Stimulated activated CD8-positive, alpha-beta memory T cell treated with anti-CD3 and anti-CD28 coated beads, Interleukin-7, amount 100 ng/mL, for 24 hours (primary cell): ENCODE measurements at places on chromosomes 1 and 21.

DNA sequence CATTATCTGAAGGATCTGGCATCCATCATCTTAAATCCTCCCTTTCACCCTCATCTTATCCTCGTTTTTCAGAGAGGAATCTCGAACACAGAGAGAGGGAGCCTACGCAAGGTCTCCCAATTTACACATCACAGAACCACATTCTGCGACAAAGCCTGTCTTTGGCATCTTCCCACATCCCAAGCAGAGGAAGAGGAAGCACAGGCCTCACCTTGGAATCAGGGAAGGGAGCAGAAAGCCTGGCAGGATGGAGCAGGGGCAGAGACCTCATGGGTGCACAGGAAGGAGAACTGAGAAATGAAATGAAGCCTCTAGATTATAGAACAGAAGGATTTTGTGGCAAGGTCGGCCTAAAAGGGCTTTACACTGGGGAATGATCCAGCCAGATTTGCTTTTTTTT lies 5.8 kb downstream of the ABCB10 start:
- no peak for DNase-seq

DNA sequence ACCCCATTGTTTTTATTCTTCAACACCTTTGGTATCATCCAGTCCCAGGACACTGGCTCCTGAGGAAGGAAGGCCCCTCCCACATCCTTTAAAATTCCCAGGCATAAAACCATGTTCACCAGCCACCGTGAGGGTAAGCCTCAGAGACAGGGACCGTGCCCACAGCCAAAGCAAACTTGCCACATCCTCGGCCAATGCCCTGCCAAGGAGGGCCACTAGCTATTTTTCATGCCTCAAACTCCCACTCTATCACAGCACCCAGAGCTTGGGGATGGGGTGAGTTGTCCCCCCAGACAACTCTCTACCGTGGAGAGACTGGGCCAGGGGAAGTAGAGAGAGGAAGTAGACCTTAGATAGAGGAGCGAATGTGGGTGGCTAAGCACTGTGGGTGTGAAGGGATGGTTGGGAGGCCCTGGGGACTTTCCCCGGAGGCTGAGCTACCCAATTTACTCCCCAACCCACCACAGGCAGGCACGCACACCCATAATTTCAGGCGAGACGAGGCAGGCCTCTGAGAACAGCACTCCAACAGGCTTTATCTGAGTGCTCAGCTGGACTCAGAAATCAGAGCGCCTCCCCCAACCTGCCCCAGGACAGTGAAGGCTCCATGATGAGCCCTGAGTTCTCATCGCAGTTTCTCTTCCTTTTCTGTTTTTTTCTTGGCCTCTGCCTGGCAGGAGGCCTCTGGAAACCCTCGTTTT lies 15.9 kb upstream of the BTG2 start:
- peak; percentile 71 for DNase-seq

DNA sequence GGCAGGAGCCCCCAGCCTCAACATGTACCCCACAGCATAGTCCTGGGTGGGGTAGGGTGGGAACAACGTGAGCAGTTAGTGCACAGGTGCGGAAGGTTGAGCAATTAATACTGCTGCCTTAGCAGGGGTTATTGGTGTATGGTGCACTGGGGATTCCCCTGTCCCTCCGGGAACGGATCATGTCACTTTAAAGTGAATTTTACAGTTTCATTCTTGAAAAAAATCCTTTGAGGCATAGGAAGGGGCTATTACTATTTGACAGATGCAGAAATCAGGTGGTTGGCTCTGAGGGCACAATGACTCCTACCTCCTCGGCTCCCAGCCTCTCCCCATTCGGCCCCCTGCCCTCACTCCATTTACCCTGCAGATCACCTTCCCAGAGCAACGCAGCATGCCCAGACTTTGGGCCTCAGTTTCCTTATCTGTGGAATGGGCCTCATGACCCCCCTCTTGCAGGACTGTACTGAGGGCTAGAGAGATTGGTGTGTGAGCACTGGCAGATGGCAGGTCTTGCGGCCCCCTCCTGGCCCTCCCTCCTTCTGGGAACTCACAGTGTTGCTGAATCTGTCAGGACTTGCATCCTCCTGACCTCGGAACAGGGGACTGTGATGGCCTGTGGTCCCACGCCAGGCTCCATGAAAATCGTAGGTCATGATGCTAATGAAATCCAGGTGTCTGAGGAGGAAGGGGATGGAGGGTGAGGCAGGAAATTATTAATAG lies 5.1 kb upstream of the MYBPH start:
- no peak for DNase-seq

DNA sequence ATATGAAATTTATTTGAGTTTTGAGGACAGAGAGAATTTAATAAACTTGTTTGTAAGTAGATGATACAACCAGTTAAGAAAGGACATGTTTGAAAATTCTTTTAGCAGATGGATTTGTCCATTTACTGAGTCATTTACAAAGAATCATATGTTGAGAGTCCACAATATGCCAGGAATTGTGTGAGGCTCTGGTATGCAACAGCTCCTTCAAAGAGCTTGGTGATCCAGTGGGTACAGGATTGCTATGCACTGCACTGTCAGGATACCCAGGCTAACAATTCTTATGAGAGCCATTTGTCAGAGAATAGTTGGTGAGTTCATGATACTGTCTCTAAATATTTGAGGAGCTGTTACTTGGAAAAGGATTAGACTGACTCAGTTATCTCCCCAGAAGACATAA lies 11.0 kb downstream of the DNM3 start:
- DNase-seq, result no peak

GRCh38 chr1:173920861-173921260 lies 3.7 kb upstream of the SERPINC1 start:
- DNase-seq, result no peak

- no peak for DNase-seq
Measured at GRCh38 chr1:160116283-160117147, 956 bp downstream of the ATP1A2 start.

DNA sequence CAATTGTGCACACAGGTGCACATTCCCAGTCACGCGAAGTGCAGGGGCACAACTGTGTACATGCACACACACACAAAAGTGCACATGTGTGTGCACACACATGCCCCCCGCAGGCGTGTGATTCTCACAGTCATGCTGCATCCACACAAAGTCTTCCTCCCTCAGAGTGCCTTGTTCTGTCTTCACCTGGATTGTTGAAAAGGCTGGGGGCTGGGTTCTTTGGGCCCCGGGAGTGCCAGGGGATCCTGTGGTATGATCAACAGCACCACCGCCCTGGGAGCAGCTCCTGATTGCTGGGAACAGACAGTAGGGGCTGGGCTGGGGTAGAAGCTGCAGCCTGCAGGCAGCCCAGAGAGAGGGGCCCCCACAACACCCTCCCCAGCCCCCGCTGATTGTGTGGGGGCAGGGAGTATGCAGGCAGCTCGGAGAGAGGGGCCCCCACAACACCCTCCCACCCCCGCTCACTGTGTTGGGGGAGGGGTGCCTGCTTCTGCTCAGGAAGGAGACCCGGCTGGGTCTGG lies 3.4 kb downstream of the COL18A1 start:
- no peak for DNase-seq

- DNase-seq, result no peak
Measured at GRCh38 chr1:90864681-90865080, 147.6 kb upstream of the BARHL2 start.

DNA sequence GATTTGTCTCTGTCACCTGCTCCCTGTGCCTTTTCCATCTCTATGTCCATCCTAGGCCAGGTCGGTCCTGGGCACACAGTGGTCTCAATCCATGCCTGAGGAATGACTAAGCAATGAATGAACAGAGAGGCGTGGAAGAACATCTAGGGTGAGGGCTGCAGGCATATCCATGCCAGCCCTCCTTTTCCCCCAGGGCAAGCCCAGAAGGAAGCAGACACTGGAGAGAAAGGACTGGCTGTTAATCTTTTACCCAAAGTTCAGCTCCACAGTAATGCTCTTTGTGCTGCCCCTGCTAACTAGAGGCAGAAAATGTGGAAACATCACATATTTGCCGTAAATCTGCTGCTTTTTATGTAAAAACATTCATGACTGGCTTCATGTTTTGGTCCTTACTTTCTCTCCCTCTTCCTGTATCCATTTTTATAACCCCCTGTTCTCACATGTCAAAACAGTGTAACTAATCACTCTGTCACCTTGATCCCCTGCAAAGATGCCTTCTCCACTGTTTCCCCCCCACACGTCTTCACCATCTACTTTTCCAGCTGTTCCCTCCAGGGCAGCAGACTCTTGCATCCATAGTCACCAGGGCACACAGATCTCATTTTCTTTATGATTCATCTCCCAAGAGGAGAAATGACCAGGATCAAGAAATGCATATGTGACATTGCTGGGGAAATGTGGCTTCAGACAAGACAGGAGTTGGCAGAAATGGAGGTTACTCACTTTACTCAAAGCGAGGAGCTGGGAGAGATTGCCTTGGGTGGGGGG lies 166.4 kb upstream of the PROX1 start:
- no peak for DNase-seq

DNA sequence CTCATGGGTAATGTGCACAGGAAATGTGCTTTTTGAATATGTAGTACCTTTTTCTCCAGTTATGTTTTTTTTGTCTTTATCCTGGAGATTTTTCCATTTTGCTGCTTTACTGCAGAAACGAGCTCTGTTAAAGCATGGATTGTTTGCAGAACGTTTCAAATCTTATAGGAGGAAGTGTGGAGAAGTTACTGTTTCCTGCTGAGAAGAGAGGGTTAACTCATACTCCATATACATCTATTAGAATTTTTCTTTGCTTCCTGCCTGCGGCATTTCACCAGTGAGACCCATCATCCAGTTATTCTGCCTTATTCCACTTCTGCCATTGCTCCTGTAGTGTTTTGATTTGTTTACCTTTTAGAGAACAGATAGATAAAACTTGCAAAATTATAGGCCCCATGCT lies 2.0 kb downstream of the RPRD2 start:
- no peak for DNase-seq
